ENCODE measurements at places on chromosomes 6 and 20.

DNA sequence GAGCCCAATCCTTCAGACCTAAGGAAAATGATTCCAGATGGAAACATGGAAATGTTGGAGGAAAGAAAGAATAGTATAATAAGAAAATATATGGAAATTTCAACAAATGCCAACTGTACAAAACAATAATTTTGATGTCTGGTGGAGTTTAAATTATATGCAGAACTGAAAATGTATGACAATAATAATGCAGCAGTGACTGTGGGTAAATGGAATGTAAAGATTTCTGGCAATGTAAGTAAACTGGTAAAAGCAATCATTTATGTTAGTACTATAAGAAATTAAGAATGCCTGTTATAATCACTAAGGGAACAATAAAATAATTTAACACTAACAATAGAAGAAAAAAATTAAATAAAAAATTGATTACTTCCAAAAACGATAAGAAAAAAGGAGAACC lies 89.0 kb downstream of the EDN1 start:
- no peak for DNase-seq

GRCh38 chr6:26331218-26332073 lies 33.6 kb upstream of the BTN3A2 start:
- DNase-seq: peak; percentile 56

DNA sequence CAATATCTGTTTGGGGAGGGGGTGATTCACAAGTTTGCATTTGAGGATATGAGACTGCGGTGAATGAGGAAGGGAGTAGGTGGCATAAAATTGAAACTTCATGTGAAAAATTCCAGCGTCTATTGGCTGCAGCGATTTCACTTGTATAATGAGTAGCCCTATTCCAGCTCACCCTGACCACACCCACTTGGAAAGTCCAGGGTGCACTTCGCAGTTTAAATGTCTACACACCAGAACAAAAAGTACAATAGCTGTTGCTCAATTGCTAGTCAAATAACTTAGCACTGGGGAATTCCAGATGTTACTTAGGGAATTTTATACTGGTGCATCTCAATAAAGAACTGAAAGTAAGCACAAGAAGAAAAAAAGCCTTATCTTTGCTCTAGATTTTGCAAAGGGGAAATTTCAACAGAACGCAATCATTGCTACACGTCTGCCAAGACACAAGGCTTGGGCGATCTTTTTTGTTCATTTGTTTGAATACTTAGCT lies 6.3 kb downstream of the TNFAIP3 start:
- DNase-seq: peak; percentile 70

DNA sequence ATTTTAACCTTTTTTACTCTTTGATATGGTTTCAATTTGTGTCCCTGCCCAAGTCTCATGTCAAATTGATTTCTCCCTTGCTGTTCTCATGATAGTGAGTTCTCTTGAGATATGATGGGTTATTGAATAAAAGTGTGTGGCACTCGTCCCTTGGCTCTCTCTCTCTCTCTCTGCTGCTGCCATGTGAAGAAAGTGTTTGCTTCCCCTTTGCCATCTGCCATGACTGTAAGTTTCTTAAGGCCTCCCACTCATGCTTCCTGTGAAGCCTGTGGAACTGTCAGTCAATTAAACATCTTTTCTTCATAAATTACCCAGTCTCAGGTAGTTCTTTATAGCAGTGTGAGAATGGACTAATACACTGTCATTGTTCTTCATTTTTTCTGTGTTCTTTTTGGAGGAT lies 48.5 kb downstream of the LIN28B start:
- DNase-seq: no peak

- DNase-seq: no peak
Measured at GRCh38 chr6:47567586-47567985, 90.0 kb downstream of the CD2AP start.

DNA sequence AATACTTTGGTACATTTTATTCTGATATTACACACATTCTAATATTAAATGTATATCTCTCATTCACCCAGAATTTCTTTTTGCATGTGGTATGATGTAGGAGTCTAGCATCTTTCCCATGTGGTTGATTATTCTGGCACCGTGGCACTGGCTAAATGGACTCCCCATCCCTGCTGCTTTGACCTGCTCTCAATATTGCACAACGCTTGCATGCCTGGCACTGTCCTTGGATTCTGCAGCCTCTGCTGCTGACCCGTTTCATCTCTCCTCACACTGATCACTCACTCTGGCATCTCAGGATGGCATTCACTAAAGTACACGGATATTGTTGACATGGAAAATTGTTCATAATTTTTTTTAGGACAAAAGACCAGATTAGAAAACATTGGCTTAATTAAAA lies 11.5 kb upstream of the DACT2 start:
- DNase-seq: no peak

- DNase-seq: no peak
Measured at GRCh38 chr6:35038076-35038475, 103.1 kb downstream of the TCP11 start.

DNA sequence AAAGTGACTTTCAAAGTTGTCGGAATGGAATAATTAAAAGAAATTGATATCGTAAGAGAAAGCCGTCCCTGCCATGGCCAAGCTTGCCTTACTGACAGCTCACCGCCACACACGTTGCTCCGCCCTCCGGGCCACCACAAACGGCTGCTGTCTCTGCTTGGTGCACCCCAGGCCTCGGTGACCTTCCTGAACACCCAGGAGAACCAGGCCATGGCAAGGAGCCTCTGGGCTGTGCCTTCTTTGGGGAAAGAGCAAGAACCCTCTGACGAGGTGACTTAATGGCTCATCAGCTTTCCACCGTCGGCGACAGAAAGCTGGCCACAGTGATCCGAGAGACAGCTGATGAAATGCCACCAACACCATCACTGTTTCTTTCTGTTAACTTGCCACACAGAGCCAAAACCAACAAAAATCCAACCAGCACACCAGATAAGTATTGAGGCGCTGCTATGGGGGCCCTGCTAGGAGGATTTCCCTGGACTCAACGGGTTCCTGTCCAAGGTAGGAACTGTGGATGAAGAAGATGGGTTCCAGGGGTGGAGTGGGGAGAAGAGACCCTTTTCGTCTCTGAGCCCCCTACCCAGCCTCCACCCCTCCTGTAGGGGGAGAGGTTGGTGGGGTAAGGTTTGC lies 61.4 kb downstream of the NPEPL1 start:
- no peak for DNase-seq

GRCh38 chr20:43789593-43789992 lies 62.8 kb upstream of the GTSF1L start:
- no peak for DNase-seq

DNA sequence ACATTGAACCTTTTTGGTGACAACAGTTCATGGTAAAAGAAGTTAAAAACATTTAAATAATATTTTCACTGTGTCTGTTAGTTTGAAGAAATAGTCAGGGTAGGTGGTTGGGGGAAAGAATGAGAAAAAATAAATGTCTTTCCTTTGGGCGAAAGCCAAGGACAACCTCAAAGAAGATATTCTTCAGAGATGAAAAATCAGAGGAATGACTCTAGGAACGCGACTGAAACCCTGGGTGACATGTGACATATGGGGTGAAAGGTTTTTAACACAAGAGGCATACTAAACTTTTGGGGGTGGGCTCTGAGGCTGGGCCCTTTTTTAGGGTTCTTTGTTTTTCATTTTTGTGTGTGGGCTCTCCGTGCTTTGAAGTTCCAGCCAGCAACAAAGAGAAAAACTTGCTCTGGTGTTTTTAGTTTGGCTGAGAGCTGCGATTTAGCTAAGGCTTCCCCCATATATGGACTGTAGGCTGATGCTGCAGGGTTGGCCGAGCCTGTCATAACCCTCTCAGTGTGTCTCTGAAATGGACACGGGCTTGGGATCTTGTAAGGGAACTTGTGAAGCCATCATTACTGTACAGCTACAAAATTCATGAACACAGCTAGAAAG lies 610.1 kb upstream of the ARID1B start:
- DNase-seq: no peak

- DNase-seq: no peak
Measured at GRCh38 chr6:125469915-125470314, 168.1 kb upstream of the HDDC2 start.

- DNase-seq: no peak
Measured at GRCh38 chr6:106192824-106193223, 106.7 kb downstream of the PRDM1 start.

GRCh38 chr6:153140299-153140698 lies 9.2 kb upstream of the RGS17 start:
- no peak for DNase-seq

GRCh38 chr6:140045116-140045515 lies 670.7 kb upstream of the CITED2 start:
- DNase-seq: no peak

GRCh38 chr6:54198134-54198533 lies 86.9 kb downstream of the MLIP start:
- DNase-seq: no peak

DNA sequence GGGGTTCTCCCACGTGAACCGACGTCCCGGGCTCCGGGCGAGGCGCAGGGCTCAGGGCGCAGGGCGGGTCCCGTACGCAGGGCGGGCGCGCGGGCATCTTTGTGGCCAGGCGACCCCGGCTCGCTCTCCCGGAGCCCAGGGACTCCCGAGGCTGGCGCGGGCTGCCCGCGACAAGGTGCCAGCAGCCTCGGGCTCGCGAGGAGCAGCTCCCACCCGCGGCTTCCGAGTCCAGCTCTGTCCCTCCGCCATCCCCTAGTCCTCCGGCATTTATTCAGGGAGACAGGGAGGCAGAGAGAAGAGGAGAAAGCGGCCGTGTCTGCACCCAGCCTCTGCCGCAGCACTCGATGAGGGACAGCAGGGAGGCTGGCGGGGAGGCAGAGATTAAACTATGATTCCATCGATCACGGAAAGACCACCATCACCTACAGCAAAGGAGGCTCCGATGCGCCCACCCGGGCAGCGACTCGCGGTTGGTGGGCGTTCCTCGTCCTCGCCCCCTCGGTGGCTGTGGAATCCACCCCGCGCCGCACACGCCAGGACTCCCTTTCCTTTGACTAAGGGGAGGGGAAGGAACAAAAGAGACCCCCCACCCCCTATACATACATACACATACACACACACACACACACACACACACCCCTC lies 1.1 kb downstream of the RGS17 start:
- no peak for DNase-seq

- DNase-seq: no peak
Measured at GRCh38 chr20:50309280-50309763, 118.7 kb downstream of the CEBPB start.

GRCh38 chr6:19719691-19720128 lies 117.5 kb upstream of the ID4 start:
- no peak for DNase-seq

GRCh38 chr6:157185171-157185570 lies 138.1 kb downstream of the TMEM242 start:
- no peak for DNase-seq

DNA sequence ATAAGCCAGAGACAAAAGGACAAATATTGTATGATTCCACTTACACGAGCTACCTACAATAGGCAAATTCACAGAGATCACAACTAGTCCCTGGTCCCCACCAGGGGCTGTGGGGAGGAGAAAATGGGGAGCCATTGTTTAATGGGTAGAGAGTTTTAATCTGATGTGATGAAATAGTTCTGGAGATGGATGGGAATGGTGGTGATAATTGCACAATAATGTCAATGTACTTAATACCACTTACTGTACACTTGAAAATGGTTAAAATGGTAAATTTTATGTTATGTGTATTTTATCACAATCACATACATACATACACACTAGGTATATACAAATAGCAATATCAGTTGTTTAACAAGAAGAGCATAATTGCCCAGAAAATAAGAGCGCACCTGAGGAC lies 24.3 kb upstream of the GSTA3 start:
- DNase-seq: no peak

- no peak for DNase-seq
Measured at GRCh38 chr6:31049518-31049917, 39.2 kb downstream of the MUC22 start.

DNA sequence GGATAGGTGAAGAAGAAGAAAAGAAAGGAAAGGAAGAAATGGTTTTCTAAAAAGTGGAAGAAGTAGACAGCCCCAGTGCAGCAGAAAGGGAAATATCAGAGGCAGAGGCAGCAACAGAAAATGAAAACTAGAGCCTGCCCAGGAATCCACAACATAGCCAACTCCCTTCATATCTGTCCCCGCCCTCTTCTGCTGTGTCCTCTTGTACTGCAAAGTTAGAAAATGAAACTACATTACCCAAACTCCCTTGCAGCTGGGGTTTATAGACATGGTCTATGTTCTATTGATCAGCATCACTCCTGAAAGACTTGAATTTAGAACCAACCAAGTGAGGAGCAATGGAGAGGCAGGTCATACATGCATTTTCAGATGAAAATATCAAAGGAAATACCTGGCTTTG lies 200.5 kb upstream of the PHACTR1 start:
- no peak for DNase-seq

GRCh38 chr20:46040902-46041535 lies 12.0 kb downstream of the SLC12A5 start:
- peak; percentile 49 for DNase-seq

DNA sequence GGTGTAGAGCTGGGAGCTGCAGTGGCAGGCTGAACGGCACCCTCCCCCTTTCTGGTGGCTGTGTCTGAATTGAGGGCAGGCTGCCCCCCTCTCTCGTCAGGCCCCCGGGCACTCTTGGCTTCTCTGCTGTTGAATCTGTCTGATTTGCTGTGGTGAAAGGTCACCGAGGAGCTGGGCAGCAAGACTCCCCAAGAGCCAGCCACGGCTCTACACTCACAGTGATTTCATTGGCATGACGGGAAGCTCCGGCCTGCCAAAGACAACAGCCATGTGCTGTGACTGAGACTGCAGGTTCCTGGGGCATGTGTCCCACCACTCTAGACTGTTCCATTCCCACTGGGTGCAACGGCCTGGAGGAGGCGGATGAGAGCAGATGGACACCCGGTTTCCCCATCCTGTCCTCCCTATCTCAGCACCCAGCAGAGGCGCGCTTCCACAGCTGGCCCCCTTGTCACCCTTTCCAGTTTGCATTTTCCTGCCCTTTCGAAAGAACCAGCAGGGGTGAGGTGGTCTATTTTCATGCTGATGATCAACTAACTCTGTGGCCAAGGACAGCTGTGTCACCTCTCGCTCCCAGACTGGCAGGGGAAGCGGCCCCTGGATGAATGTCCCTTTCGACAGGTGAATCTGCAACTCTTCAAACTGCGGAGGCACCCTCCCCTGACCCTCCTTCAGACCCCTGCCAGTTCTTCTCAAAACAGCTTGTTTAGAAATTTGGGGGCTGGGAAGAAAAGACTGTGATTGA lies 2.2 kb downstream of the APCDD1L start:
- DNase-seq: no peak
